ENCODE measurements at places on chromosomes 11 and 22.

- no peak for DNase-seq
Measured at GRCh38 chr11:61302550-61302949, 7.4 kb upstream of the VWCE start.

DNA sequence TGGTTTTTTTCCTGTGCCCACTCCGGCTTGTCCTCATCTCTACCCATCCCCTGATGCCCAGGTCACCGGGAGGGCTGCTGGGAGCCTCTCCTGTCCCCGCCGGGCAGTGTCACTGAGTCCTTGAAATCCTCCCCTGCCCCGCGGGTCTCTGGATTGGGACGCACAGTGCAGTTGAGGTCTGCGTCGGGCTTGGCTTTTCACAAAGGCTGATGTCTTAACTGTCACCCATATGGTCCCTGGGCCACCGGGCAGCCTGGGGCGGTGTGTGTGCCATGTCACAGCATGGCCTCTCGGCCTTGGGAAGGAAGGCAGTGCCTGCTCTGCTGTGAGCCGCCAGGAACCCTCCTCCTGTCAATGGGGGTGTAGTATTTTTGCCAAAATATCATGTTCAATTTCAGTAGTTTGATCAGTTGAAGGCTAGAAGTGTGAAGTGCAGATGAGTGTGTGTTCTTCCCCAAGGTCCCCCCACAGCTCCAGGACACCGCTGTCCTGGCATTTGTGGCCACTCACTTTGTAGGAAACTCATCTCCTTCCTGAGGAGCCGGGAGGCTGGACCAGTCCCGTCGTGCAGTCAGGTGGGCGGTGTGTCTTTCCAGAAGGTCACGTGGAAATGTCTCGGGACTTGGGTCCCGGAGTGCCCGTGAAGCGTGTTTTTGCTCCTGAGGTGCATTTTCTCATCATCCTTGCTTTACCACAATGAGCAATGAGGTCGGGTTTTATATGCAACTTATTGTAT, 37.6 kb downstream of the CTTN start:
- DNase-seq: no peak

DNA sequence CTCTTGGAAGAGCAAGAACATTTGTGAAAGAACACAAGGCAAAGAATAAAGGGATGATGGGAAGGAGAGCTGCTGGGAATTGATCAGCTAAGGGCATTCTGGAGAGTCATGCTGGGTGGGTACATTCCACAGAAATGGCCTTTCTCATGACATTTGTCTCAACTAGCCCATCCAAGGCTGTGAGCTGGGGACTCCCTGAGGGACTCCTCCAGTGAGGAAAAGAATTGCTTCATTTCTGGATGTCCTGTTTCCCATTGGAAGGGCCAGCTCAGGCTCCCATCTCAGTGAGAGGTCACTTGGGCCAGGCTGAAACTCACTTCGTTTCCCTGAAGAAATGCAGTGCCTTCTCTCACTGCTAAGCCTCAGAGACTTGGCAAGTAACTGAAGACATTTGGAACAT, 106.8 kb downstream of the CD44 start:
- DNase-seq: no peak

GRCh38 chr11:117678658-117679406, 118.2 kb downstream of the DSCAML1 start:
- DNase-seq: no peak

- no peak for DNase-seq
Measured at GRCh38 chr11:122139595-122139866, 23.5 kb upstream of the BLID start.

DNA sequence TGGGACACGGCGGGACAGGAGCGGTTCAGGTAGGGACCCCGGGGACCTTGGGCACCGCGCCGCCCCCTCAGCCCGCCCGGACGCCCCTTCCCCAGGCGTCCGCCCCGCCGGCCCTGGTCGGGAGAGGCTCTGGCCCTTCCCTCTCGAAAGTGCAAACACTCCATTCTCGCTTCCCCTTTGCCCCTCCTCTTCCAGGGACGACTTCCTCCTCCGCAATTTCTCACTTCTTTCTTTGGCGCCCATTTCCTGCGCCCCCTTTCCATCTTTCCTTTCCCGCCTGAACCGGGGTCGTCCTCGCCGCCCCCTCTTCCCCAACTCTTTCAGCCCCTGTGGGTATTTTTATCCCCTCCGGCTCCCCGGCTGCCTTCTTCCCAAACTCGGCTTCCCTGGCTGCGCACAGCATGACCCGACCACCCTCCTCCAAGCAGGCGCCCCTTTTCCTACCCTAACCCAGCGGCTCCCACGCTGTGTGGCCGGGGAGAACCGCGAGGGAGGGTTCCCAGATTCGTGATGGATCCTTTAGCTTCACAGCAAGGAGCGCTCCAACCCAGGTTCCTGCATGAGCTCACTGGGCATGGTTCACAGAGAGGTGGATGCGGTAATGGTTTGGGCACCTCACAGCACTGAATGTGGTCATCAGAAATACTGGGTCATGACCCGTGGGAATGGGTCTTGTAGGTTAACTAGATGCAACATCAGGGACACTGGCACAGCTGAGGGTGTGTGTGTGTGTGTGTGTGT, 689 bp downstream of the RAB39A start:
- no peak for DNase-seq

DNA sequence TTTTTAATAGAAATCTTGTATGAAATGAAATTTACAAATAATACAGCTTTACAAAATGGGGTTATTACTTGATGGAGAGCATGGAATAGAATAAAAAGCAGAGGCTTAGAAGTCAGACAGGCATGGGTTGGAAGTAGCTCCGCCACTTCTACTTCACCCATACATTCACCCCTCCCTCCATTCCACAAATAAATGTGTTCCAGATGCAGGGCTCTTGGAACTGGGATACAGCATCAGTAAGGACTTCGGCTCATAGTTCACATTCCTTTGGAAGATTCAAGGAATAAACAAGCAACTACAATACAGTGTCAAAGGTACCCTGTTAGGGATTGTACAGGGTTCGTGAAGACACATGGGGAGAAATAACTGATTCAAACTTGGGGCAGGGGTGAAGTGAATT, 156.8 kb downstream of the WNT11 start:
- DNase-seq: no peak

GRCh38 chr11:6828103-6828502, 17.4 kb upstream of the OR10A5 start:
- no peak for DNase-seq

DNA sequence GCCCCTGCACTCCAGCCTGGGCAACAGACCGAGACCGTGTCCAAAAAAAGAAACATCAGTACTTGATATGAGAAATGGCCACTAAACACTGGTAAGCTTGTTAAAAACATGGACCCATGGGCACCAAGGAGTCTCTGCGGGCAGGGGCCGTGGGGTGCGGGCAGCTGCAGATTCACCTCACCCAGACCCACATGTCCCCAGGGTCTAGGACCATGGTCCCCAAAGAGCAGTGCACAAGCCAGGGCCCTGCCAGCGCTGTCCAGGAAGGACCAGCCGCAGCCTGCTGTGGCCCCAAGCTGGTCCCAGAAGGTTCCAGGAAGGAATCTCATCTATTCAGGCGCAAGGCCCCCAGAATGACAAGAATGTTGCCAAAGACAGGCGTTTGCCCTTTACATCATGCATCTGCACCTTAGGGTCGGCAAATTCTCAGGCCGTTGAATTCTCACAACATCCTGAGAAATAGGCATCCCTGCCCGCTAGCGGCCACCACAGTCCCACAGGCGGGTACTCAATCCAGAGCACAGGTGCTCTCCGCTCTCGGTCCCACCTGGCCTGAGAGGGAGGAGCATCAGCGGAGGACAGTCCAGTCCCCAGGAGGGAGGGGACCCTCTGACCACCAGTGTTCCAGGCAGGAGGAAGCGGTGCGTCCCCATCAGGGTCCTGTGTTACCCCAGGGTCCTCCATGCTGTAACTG, 9.5 kb downstream of the YPEL1 start:
- DNase-seq: no peak

DNA sequence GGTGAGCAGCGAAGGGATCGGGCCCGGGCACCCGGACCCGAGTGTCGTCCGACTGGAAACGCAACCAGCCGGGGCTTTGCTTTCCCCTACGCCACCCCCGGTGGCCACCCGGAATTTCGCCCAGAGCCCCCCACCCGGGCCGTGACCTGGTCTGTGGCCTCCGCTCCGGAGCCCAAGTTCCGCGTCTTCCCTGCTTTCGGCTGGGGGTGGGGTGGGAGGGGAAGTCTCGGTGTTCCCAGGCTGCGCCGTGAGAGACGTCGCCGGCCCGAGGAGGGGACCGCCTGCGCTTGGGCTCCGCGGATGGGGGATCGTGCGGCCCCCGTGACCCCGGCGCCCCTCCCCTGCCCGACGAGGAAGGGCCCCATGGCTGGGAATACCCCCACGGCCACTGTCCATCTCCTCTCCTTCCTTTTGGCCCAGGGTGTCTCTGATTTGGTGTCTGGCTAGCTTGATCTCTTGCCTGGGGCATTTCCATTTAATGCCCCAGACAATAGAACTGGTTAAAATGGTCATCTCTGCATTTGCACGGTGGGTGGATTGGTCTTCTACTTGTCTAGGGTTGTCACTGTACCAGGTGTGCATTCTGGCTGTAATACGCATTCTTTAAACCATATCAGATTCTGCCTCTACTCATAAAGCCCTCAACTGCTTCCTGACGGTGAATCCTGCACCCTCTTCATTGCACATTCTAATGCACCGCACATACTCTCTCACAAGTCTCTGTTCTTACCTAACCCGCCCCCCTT, 789 bp downstream of the SIK2 start:
- DNase-seq: peak; percentile 78

DNA sequence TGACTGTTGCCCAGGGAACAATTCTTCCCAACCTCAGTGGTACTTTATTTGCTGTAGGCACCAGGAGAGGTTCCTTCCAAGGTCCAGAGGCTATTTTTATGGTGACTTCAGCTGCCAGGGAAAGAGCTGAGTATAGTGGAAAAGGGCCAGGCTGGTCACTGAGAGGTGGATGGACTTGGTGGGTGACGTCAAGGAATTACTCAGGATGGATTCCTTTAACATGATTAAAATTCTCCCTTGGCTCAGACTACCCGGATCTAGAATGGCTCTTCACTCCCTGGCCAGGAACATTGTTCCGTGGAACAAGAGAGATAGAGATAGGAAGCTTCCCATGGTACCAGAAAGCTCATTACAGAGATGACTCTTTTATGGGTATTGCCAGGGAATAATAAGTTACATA, 8.7 kb upstream of the CALCA start:
- no peak for DNase-seq

- DNase-seq: no peak
Measured at GRCh38 chr11:6455070-6455469, 14.3 kb upstream of the HPX start.

GRCh38 chr11:10941871-10942270, 84.0 kb upstream of the ZBED5 start:
- no peak for DNase-seq

GRCh38 chr11:57276971-57277675, 40.1 kb upstream of the APLNR start:
- no peak for DNase-seq

GRCh38 chr11:71070490-71071453, 181.6 kb downstream of the SHANK2 start:
- no peak for DNase-seq

DNA sequence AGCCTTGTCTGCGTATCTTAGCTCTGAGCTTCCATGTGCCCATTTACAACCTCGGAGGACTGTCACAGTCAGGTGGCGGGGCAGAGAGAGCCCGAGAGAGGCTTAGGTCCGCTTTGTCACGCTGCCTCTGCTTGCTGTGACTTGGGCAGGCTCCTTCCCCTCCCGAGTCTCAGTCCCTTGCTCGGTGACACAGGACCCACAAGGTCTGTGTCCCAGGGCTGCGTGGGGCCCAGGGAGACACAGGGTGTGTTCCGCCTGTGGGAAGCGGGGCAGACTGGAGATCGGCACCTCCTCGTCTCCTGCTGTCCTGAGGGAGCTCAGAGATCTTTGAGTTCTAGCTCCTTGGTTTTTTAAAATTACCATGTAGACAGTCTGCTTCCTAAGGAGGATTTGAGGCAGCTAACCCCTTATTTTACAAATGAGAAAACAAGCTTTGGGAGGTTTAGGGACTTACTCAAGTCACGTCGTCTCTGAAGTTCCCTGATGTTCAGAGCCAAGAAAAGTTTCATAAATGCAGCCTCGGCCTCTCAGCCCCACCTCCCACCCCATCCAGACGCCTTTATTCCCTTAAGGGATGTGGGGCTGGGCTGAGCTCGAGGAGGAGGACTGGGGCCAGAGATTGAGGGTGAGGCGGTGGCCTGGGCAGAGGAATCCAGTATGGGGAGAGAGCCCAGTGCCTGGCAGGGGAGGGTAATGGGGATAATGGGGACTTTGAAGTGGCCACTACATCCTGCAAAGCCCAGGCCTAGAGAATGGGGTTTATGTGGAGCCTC, 103.6 kb downstream of the NECTIN1 start:
- peak; percentile 74 for DNase-seq

GRCh38 chr11:59669611-59670009, 773 bp upstream of the PATL1 start:
- peak; percentile 81 for DNase-seq

DNA sequence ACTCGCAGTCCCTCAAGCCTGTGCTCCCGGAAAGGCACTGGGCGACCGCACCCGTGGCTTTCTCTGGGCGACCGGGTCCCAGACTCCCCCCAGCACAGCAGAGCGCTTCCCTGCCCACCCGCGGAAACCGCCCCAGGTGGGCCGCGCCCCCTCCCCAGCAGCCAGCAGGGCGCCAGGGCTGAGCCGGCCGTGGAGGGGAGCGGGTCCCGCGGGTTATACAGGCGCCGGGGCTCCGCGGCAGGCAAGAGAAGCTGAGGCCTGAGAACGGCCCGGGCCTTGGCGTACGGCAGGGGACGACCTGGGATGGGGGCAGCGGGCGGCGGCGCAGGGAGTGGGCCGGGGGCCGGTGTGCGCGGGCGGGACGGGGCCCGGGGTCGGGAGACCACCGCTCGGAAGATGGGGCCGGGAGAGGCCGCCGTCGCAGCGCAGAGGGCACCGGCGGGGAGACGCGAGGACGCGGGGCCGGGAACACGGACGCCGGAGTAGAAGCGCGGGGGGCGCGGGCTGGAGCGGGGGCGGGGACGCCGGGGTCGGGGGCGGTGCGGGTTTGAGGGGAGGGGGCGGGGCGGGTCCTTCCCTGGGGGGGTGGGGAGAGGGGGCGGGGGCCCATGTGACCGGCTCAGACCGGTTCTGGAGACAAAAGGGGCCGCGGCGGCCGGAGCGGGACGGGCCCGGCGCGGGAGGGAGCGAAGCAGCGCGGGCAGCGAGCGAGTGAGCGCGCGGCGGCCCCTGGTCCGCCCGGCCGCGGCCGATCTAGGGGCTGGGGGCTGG, at the start of gene MDK:
Gene MDK (plus strand): TSS at position 622 of the 771 bp plus-strand sequence. CDS start 389 bp downstream, outside the sequence.
- DNase-seq: peak; percentile 74

DNA sequence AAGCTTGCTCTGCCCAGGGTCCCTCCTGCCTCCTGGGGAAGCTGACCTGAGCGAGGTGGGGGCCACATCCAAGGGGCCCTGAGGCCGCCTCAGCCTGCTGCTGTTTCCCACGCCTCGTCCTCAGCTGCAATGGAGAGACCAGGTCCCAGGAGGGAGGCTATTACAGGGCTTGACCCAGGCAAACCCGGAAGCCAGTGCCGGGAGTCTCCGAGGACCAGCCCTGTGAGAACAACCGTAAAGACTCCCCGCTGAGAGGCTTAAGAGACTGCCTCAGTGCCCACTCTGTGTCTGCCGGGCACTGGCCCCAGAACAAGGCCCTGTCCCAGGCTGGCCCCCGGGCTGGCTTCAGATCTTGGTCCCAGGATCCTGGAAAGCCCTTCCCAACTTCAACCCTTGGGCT, 124.3 kb upstream of the FGF3 start:
- no peak for DNase-seq
